ENCODE measurements at places on chromosomes 16 and 17. TPM values are rescaled to one million over a fixed set of nuclear protein-coding genes. Genes with fewer than 3 reads are reported as not detected.

ZDHHC1 gene
- total RNA-seq, result 0.10 TPM

CCDC57 gene
- total RNA-seq, result 23.5 TPM

HOXB7 gene
- 18.8 TPM for total RNA-seq

DNASE1L2 gene
- total RNA-seq, result 1.7 TPM

RHBDF2 gene
- 2.4 TPM for total RNA-seq

TTYH2 gene
- 53.0 TPM for total RNA-seq

TIMP2 gene
- total RNA-seq, result 65.6 TPM

ATP2A3 gene
- total RNA-seq, result 1.9 TPM

MFAP4 gene
- 82.5 TPM for total RNA-seq

NUPR1 gene
- not detected for total RNA-seq

RNF222 gene
- not detected for total RNA-seq

SMIM36 gene
- not detected for total RNA-seq

DOC2B gene
- not detected for total RNA-seq

TAT gene
- total RNA-seq, result not detected

NLRC3 gene
- 0.05 TPM for total RNA-seq

C16orf96 gene
- total RNA-seq, result not detected

FOXJ1 gene
- total RNA-seq, result 0.23 TPM

ATP6V0C gene
- 28.8 TPM for total RNA-seq

TM4SF5 gene
- not detected for total RNA-seq

ZNF385C gene
- 1.5 TPM for total RNA-seq

SSTR5 gene
- total RNA-seq, result 3.7 TPM

CCL5 gene
- not detected for total RNA-seq

PTGES3L gene
- 5.5 TPM for total RNA-seq

Data from SJCRH30 (cell line).